ENCODE measurements at places on chromosomes 1 and 21.

DNA sequence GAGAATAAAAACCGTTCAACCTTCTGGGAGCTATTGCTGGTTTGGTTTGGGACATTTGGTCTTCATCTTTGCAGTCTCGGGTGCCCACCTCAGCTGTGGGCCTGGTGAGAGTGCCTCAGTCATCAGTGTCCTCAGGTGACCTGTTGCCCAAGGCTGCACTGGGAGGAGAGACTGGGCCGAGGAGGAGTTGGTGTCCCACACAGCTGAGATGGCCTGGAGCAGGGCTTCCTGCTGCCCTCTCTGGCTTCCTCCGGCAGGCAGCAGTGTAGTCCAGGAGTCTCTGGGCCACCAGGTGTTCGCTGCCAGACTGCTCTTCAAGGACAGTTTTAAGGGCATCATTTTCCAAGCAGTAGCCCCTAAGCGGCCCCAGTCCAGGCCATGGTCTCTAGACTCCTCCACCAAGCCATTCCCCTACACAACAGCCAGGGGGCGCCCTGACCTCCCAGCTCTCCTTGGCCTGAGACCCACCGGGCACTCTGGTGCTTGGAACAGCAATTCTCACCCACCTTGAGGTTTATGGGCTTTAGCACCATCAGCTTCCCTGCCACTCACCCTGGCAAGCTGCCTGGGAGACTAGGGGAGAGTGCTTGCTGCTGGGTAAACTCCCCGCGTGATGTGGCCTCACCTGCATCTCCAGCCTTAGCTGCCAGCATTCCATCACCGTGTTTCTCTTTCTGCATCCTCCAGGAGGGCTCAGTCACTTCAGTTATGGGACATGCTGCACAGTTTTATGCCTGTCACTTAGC lies 9.1 kb upstream of the SYTL1 start:
- no peak overlapping the region for H3K27ac ChIP-seq
- DNase-seq, result no peak
- peaks cover 79% of the 10 kb centered on the region for H3K36me3 ChIP-seq

GRCh38 chr1:157628773-157629172 lies 30.9 kb upstream of the FCRL4 start:
- DNase-seq, result no peak
- H3K27me3 ChIP-seq, result no peaks in the 10 kb centered on the region
- H3K36me3 ChIP-seq, result no peaks in the 10 kb centered on the region
- H3K4me1 ChIP-seq, result no peaks in the 10 kb centered on the region
- no peak overlapping the region for H3K27ac ChIP-seq
- no peak overlapping the region for H3K4me3 ChIP-seq

GRCh38 chr1:6873298-6874015 lies 88.2 kb downstream of the CAMTA1 start:
- H3K4me3 ChIP-seq, result no peak overlapping the region
- H3K27ac ChIP-seq, result peak overlapping the region; percentile 50
- H3K36me3 ChIP-seq, result peaks cover 5% of the 10 kb centered on the region

DNA sequence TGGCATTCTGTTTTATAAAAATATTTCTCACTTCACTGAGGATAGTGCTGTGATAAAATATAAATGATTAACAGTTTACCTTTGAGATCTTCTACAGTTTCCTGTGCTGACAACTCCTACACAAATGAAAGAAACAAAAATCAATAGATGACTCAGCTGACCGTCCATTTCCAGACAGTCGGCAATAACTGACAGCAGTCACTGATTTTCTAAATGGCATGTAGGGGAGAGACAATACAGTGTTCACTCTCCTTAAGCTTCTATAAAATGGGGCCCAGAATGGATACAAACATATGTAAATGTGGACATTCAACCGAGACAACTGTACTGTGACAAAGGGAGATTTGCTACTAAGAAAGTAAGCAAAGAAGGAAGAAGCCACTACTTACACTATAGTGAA lies 34.3 kb downstream of the PCNX2 start:
- no peaks in the 10 kb centered on the region for H3K27me3 ChIP-seq
- H3K27ac ChIP-seq, result no peak overlapping the region
- H3K4me3 ChIP-seq, result no peak overlapping the region
- no peak for DNase-seq
- no peaks in the 10 kb centered on the region for H3K4me1 ChIP-seq
- peaks cover 11% of the 10 kb centered on the region for H3K36me3 ChIP-seq

DNA sequence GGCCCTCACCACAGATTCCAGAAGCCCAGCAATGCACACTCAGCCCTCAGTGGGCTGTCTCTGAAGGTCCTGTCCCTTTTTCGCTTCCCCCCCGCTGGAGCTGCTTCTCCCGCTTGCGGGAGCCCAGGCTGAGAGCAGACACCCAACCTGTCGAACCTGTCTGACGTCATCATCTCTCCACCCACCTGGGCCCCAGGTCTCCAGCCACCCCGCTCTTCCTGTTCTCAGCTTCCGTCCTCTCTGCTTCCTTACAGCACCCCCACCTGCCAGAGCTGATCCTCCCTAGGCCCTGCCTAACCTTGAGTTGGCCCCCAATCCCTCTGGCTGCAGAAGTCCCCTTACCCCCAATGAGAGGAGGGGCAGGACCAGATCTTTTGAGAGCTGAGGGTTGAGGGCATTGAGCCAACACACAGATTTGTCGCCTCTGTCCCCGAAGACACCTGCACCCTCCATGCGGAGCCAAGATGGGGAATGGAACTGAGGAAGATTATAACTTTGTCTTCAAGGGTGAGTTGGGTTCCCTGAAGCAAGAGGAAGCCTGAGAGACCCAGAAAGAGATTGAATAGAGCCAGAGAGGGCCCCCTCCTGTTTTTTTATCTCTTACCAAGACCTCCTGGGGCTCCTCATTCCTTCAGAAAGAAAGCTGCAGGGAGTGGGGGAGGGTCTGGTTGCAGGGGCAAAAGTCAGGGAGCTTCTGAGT lies at the start of gene RAB25:
TSS of gene RAB25 (plus strand) at position 224 of the 700 bp plus-strand sequence. CDS start at position 465, 241 bp downstream.
- H3K4me1 ChIP-seq, result peaks cover 8% of the 10 kb centered on the region
- H3K27me3 ChIP-seq, result no peaks in the 10 kb centered on the region
- no peak within 1 kb of the TSS for H3K27ac ChIP-seq
- no peak within 1 kb of the TSS for H3K4me3 ChIP-seq
- DNase-seq, result no peak
- peaks cover 13% of the 10 kb centered on the region for H3K36me3 ChIP-seq

DNA sequence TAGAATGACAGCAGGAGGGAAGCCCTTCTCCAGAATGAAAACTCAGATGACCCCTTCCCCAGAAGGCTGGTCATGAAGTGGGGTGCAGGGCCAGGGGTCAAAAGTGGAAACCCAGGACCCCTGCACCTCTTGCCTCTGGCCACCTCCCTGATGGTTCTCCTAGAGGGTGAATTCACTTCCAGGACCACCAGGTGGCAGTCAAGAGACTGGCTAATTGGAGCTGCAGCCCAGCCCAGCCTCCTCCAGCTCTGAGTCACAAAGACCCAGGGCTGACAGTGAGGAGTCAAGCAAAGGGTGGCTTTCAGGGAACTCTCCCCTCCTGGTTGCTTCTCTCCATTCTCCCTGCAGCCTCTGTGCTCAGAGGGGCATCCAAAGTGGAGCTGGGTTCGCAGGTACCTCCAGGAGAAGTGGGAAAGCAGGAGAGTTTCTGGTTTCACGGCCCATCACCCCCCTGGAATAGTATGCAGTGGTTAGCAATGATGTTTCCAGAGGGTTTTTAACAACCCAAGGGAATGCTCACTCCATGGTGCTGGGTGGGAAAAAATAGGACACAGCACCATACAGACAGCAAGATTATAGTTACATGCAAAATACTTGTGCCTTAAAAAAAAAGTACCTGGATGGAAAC lies 6.1 kb upstream of the EPHB2 start:
- H3K36me3 ChIP-seq, result no peaks in the 10 kb centered on the region
- H3K27ac ChIP-seq, result no peak overlapping the region
- H3K4me1 ChIP-seq, result peaks cover 20% of the 10 kb centered on the region
- H3K4me3 ChIP-seq, result no peak overlapping the region

DNA sequence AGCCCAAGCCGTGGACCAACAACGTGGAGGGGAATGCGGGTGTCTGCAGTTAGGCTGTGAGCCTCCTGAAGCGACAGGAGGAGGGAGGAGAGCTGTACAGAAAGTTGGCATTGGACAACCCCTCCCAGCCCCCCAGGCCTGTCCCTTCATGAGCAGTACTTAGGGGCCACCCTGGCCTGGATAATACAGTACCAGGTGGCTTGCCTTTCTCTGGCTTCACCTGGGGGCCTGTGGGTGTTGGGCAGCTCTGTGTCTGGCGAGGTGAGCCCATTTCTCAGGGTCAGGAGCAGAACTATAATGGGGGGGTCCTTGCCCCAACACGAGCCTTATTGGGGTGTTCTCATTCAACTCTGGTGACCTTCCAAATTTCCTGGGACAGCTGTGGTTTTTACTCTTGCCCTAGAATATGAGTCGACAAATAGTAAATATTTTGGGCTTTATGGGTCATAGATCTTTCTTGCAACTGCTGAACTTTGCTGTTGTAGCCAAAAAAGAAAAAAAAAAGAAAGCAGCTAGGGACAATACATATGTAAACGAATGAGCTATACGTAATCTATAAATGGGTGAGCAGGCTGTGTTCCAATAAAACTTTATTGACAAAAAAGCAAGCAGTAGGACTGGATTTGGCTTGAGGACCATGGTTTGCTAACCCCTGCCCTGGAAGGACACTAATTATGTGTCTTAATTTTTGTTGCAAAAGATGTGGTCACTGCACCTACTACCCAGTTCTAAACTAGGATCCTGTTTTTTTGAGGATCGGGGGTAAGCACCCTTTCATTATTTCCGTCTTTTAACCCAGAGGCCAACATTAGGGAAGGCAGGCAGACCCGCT lies 11.4 kb downstream of the COQ8A start:
- no peak overlapping the region for H3K4me3 ChIP-seq
- H3K27ac ChIP-seq, result no peak overlapping the region
- H3K27me3 ChIP-seq, result no peaks in the 10 kb centered on the region
- no peaks in the 10 kb centered on the region for H3K36me3 ChIP-seq
- H3K4me1 ChIP-seq, result no peaks in the 10 kb centered on the region

DNA sequence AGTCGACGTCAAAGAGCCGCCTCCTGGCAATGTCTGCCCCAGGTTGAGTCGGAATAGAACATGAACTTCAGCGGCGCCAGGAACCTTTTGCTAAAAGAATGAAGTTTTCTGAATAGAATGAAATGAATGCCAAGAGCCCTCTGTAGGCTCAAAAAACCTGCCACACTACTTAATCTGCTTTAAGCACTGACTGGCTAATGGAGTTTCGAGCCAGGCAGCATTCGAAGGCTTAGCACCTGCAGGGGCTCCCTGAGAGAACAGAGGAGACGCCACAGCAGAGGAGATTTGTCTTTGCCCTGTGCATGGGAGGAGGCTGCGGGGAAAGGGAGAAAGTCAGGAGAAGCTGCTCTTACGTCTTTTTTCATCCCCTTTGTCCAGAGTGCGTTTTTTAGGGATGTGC lies 641.7 kb downstream of the AJAP1 start:
- no peaks in the 10 kb centered on the region for H3K36me3 ChIP-seq
- DNase-seq, result no peak
- H3K27me3 ChIP-seq, result no peaks in the 10 kb centered on the region
- no peak overlapping the region for H3K27ac ChIP-seq

- no peak overlapping the region for H3K4me3 ChIP-seq
- H3K36me3 ChIP-seq, result no peaks in the 10 kb centered on the region
- no peak overlapping the region for H3K27ac ChIP-seq
- no peak for DNase-seq
Measured at GRCh38 chr1:165473081-165473480, 28.2 kb upstream of the RXRG start.

GRCh38 chr1:22256213-22256512 lies 113.3 kb upstream of the WNT4 start:
- DNase-seq, result no peak
- H3K4me1 ChIP-seq, result peaks cover 57% of the 10 kb centered on the region
- H3K27ac ChIP-seq, result no peak overlapping the region
- H3K4me3 ChIP-seq, result no peak overlapping the region
- H3K27me3 ChIP-seq, result no peaks in the 10 kb centered on the region

- H3K4me1 ChIP-seq, result no peaks in the 10 kb centered on the region
- no peaks in the 10 kb centered on the region for H3K27me3 ChIP-seq
- H3K27ac ChIP-seq, result no peak overlapping the region
- no peak for DNase-seq
- H3K4me3 ChIP-seq, result no peak overlapping the region
- no peaks in the 10 kb centered on the region for H3K36me3 ChIP-seq
Measured at GRCh38 chr1:61377242-61377958, 295.0 kb downstream of the NFIA start.

- no peaks in the 10 kb centered on the region for H3K4me1 ChIP-seq
- H3K27me3 ChIP-seq, result no peaks in the 10 kb centered on the region
- no peak for DNase-seq
Measured at GRCh38 chr1:59699227-59699847, 115.4 kb upstream of the HOOK1 start.

DNA sequence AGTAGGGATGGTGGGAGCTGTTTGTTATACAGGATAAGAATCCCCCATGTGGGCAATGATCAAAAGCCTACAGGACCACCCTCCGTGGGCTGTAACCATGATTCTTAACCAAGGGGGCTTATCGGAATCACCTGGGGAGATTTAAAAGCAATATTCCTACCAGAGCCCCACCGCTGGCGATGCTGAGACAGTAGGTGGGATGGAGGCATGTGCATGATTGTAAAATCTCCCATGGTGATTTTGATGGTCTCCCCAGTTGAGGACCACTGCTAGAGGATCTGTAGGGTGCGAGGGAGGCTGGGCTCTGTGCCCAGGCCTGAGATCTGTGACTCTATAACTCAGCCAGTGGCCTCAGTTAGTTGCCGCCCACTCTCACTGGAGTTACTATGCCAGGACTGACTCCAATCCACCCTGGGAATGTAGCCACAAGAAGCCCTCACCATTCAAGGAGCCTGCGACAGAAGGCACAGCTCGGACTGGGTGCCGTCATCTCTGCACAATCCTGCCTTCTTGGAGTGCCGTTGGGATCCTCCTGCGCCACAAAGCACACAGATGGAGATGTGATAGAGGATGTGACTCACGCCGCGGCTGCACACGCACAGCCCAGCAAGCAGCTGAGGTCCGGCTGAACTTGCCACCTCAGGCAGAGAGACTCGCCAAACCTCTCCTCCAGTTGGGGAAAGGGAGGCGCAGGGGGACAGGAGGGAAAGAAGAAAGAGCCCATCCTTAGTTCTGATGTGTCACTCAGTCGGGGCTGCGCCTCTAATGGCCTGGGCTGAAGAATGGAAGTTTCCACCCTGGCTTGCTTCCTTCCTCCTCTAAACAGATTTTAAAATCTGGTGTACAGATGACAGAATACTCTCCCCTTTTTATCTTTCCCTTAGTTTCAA lies 26.5 kb downstream of the AKNAD1 start:
- no peak overlapping the region for H3K4me3 ChIP-seq
- peaks cover 3% of the 10 kb centered on the region for H3K36me3 ChIP-seq
- no peak for DNase-seq
- H3K4me1 ChIP-seq, result peaks cover 12% of the 10 kb centered on the region
- no peaks in the 10 kb centered on the region for H3K27me3 ChIP-seq
- H3K27ac ChIP-seq, result no peak overlapping the region

DNA sequence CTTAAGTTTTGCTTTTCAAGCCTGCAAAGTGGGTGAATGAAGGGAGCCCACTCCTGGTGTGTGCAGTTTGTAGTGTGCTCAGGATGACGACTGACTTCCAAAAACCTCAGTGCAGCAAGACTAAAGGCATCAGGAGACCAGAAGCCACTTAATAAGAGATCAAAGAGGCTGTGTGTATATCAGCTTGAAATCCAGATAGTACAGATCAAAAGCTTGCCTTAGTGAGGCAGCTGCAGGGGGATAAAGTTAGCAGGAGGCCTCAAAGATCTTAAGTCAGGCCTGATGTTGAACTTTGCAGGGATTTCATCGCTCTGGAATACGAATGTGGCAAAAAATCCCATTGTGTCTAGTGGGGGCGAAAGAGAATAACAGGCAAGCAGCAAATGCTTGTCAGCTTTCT lies 99.8 kb downstream of the PATJ start:
- H3K27ac ChIP-seq, result no peak overlapping the region
- no peaks in the 10 kb centered on the region for H3K4me1 ChIP-seq
- no peaks in the 10 kb centered on the region for H3K27me3 ChIP-seq
- no peaks in the 10 kb centered on the region for H3K36me3 ChIP-seq
- H3K4me3 ChIP-seq, result no peak overlapping the region
